Smooth muscle cell of the brain vasculature (primary cell): ENCODE measurements at places on chromosomes 7 and 10.

DNA sequence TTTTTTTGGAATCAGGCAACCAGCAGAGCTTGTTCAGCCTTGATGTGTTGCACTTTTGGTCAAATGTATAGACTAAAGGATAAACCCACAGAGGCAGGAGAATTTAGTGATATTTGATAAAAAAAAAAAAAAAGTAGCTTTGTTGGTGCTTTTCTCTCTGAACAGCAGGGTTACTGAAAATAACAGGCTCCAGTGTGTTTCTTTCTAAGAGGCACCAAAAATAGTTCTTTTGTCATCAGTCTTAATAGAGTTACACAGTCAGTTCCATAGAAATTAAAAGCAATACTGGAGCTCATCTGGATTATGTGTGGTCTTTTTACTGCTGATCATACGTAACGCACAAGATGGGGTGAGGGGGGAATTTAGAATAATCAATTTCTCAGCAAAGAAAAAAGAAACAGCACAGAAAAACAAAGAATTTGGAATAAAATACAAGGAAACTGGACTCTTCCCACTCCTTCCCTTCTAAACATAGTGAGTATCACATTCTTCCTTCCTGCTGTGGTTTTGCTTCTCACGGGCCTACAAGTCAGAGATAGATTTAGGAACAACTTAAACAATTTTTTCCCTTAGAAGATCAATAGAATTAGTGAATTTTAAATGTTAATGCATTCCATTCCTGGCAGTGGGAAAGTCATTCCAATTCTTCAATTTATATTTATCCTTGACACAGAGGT, 178.8 kb upstream of the AKR1E2 start:
- no peak for DNase-seq

GRCh38 chr10:111161109-111161874, 84.5 kb downstream of the ADRA2A start:
- DNase-seq: no peak

DNA sequence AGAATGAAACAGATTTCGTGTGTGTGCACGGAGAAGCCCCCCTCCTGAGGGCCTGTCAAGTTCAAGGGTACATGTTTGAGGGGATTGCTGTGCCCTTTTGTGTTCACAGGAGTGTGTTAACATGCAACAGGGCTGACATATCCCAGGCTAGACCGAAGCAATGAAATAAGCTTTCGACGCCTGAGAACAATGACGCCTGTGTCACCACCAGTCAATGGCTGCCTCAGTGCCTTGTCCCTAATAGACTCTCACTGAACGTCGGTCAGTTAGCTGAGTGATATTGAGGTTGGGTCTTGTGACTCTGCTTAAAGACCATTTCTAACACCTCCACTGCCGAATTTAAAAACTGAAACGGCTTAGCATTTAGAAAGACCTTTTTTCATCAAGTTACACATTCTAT, 175.2 kb upstream of the TCF7L2 start:
- DNase-seq: no peak

DNA sequence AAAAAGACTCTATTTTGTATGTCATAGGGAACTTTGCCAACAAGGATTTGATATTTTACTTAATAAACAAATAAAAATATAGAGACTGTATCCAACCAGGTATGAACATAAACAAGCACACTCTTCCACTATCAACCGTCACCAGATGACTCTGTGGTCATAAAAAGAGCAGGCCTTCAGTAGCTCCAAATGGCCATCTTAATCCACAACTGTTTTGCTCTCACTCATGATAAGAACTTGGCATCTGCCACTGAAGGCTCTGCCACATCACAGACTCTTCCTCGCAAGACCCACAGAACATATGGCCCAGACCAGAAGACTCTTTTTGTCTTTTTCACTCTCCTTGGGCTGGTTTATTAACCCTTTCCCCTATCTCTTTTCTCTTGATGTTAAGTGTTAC, 98.7 kb upstream of the POM121L12 start:
- DNase-seq: no peak

DNA sequence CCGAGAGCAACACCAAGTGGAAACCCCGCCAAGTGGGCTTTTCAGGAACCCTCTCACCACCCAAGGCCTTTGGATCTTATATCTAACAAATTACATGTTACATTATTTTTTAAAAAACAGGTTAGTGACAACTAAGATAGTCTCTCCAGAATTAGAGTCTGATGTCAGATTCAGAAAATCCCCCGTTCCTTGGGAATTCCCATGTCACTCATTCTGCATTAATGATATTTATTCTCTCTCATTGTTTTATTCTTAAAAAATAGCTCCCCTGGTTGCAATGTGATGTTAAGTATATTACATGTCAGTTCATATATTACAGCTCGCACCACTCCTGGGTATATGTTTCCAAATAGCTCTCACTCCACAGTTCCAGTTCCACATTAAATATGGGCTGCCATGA, 81.8 kb downstream of the WNT2 start:
- no peak for DNase-seq

- DNase-seq: no peak
Observed at GRCh38 chr10:116978901-116979300, 26.1 kb downstream of the SHTN1 start.

DNA sequence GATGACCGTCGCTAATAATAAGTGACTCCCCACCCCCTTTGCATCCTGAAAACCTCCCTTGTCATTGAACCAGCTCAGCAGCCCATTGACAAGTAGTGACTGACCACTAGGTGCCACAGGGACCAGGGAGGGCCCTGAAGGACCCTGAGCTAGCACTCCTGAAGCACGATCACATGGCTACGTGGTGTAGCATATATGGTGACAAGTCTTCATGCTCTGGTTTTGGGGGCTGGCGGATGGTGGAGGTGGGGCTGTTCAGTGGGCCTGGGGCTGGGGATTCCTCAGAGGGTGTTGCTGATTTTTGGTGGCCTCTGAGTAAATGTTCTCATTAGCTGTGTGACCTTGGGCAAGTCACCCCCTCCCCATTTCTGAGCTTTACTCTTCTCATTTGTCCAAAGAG, 4.7 kb downstream of the ADAMTS14 start:
- no peak for DNase-seq

- DNase-seq: no peak
Observed at GRCh38 chr7:1535701-1536454, 5.4 kb downstream of the MAFK start.

DNA sequence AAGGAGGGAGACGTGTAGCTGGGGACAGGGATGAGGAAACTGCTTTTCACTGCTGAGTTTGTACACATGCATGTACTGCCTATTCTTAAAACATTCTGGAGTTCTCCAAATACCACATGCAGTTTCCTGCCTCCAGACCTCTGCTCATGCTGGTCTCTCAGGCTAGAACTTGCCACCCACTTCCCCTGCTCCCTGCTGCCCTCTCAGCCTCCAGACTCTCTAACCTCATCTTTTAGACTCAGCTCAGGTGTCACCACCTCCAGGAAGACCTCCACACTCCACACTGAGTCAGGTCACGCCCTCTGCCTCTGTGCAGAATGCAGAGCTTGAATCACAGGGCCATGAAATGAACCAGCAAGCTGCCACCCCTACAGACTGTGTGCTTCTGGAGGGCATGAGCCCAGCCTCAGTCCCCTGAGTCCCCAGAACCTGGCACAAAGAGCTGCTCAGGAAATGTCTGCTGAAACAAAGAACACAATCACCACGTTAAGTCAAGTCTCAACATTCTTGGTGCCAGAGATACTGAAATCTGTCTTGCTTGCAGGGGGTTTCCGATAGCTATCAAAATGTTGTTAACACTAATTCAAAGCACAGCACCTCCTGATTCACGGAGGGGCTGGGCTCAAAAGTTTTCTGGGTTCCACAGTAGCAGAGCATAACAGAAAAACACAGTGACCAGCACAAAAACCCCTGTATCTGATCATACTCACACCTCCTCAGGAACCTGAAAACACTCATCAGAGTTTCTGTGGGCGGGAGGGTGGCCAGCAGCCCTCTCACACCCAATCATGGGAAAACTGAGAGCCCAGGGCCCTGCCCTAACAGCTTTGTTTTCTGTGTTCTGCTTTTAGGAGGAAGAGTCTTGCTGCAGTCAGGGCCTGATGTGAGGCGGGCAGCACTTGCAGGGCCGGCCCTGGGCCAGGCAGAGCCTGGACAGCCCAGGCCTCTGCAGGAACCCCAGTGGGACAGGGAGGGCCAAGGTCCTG, 21.1 kb downstream of the FAM53B start:
- DNase-seq: no peak

DNA sequence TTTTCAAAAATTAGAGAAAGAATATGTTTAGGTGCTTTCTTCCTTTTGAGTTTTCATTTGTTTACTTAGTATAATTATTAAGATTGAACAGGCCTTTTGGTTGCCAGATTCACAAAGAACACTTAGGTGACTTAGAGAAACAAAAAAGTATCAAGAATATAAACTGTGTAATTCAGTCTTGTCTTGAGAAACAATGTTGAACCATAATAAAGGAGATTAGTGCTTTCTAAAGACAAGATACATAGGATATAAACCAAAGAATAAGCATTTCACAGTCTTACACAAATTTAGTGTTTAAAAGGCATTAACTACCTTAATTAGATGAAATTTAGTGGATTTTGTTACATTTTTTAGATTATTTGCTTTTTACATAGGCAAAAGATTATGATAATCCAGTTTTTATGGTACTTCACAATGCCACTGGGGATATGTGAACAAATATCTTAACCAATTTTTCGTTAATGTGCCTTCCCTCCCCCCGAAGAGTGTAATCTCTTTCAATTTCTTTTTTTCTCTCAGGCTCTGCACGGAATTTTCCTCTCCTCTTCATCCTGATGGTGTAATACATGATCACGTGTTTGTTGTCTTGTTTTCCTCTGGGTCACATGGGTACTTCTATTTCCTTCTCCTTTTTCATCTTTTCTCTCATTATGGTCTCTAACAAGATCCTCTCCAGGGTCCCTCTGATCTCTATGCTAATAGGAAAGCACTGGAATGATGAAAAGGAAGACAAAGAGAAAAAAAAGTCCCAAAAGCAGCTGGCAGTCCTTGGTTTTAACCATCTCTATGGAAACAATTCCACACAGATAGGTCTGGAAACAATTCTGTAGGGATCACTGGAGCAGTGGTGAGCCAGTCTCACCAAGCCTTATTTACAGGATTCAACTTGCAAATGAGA, 3.7 kb upstream of the HNRNPH3 start:
- DNase-seq: no peak

DNA sequence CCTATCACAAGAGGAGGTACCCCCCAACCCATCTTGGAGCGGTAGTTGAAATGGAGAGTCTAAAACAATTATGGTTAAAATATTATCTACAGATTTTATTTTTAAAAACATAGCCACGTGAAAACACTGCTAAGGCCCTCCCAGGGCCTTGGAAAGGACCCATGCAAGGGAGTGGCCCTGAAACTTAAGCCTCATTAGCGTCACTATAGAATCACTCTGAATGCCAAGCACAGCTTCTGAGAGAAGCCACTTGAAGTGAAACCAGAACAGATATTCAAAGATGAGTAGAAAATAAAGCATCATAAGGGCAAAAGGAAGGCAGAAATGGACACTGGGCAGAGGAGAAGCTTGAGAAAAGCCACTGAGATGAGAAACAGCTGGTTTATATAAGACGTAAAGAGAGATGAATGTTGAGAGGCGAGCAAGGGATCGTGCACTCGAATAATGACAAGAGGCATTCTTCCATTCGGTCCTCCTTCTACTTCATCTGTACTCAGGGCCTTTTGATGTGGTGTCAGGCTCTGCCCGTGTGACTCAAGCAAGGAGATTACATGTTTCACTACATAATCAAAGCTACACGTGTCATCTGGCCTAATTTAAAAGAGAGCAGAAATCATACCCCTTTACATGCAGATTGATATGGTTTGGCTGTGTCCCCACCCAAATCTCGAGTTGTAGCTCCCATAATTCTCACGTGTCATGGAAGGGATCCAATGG, 33.4 kb upstream of the SLC39A12 start:
- no peak for DNase-seq

- no peak for DNase-seq
Observed at GRCh38 chr10:84540617-84541288, 212.4 kb downstream of the CCSER2 start.

GRCh38 chr10:61567729-61568128, 95.0 kb upstream of the CABCOCO1 start:
- DNase-seq: no peak

DNA sequence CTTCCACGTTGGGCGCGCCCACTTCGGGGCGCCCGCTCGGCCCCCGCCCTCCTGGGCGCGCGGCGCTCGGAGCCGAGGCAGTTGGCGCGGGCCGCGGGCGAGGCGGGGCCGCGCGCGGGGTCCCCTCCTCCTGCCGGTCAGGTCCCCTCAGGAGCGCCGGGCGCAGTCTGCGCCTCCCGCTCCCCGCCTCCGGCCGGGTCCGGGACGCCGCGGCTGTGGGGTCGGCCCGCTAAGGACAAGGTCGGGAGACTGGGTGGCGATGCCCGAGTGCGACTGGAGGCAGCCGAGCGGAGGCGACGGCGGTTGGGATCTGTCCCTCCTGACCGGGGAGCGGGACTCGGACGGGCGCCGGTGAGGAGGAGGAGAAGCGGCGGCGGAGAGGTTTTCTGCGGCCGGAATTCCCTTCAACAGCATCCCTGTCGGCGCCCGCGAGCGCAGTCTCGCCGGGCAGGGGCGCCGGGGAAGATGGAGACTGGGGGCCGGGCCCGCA, at the start of gene ATRNL1:
Gene ATRNL1, plus strand, starts transcription at position 80 of the 490 bp plus-strand sequence. Its CDS starts 386 bp downstream, at position 466.
- DNase-seq: no peak

DNA sequence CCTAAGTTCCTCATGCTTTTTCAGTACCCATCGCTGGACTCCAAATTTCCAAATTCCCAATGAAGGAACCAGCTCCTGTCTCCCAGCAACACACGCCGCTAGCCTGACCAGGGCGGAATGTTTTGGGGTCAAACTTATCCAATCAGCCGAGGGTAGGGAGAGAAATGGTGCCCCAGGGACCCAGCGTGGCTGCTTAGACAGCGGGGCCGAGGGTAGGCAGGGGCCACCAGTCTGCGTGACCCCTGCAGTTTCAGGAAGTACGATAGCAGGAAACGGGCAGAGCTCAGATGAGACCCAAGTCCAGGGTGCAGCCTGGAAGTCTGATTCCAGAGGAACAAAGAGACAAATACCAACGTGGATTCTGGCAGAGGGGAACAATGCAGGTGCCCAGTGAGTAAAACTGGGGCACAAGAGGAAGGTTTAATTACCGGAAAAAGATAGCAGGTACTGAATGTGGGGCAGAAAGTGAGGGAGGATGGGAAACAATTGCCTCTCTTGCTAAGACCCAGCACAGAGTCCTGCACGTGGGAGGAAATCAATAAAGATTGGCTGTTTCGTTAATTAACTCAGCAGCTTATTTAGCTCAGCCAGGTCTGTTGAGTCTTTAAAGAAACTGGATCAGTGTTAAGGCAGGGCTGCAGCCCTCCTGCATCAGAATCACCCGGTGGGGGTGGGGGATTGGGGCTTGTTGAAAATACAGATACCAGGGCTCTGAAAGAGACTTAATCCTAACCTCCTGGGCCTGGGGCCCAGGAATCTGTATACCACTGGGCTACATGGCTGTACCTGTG, 50.4 kb upstream of the NFE2L3 start:
- DNase-seq: no peak
